ENCODE measurements at places on chromosomes 5 and 9.

DNA sequence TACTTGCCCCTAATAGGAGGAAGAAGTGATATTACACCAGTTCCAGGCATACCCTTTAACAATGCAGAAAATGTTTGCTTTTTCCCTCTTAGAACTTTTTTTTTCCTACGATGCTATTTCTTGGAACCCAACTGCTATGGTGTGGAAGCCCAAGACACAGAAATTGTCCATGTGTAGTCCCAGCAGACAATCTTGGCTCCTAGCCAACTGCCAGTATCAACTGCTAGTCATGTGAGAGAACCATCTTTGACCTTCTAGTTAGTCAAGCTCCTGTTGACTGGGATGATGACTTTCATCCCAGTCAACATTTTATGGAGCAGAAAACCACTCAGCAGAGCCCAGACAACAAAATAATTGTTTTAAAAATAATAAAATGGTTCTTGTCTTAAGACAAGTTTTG is 532.4 kb downstream of the TLR4 start:
- no peak for DNase-seq

DNA sequence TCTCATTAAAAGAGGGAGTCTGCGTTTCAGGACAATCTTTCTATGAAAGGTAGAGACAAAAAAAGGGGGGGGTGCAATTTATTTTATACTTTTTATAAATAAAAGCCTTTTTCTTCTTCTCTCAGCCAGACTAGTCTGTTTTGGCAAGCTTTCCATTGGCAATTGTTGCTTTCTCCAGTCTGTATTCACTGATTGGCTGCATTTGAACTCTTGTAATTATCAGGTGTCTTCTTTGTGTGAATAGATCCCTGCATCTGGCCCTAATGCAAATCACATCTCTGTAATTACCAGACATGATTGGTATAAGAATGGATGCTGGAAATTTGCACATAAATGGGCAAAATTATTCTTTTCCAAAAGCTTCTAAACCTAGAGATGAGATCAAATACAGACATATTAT is 7.6 kb upstream of the EQTN start:
- no peak for DNase-seq

- no peak for DNase-seq
Measured at GRCh38 chr9:90600029-90600428, 42.6 kb downstream of the DIRAS2 start.

GRCh38 chr5:159178978-159179377 is 30.4 kb downstream of the RNF145 start:
- DNase-seq = no peak

DNA sequence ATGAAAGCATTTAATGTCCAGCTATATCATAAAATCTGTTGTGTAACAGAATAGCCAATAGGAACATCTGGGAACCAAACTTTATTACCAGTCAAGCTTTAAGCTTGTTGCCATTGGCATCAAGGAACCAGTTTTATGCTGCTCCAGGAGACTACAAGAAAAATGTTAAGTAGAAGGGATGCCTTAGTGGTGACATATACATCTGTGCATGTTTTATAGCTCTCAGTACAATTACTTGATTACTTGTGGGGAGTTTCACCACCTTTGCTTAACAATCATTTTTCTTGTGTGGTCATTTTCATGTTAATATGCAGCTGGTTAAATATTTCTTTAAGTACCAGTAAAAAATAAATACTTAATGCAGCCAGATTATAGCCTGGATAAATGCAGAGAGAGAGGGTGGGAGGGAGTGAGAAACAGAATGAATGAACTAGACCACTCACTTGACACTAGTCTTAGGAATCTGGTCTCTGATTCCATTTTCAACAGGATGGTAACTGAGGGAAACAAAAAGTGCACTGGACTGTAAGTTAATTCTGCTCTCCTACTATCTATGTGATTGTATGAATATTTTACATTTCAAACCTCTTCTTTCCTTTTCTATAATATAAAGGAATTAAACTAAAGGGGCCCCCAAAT is 35.7 kb upstream of the LURAP1L start:
- no peak for DNase-seq

GRCh38 chr5:129077433-129078075 is 17.0 kb upstream of the ISOC1 start:
- no peak for DNase-seq

DNA sequence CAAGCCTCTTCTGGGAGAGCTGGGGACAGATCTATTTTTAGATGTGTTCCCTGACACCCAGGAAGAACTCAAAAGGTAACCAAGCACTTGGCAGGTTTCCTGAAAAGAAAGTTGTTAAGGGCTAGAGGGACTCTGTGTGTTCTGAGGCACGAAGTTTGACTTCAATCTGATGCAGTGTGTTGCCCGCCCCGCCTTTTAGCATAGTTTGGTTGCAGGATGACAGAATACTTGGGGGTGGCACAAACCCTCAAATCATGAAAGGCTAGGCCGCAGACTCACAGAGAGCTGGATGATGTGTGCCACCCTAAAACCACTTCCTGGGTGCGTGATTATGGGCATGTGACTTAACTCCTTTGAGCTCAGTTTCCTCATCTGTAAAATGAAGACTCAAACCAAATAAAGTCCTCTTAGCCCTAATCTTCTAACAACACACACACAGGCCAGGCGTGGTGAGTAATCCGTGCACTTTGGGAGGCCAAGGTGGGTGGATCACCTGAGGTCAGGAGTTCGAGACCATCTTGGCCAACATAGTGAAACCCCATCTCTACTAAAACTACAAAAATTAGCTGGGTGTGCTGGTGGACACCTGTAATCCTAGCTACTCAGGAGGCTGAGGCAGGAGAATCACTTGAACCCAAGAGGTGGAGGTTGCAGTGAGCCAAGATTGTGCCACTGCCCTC is 12.8 kb upstream of the NDFIP1 start:
- DNase-seq = peak; percentile 60

GRCh38 chr5:73783828-73784227 is 157.8 kb downstream of the ARHGEF28 start:
- DNase-seq = no peak

DNA sequence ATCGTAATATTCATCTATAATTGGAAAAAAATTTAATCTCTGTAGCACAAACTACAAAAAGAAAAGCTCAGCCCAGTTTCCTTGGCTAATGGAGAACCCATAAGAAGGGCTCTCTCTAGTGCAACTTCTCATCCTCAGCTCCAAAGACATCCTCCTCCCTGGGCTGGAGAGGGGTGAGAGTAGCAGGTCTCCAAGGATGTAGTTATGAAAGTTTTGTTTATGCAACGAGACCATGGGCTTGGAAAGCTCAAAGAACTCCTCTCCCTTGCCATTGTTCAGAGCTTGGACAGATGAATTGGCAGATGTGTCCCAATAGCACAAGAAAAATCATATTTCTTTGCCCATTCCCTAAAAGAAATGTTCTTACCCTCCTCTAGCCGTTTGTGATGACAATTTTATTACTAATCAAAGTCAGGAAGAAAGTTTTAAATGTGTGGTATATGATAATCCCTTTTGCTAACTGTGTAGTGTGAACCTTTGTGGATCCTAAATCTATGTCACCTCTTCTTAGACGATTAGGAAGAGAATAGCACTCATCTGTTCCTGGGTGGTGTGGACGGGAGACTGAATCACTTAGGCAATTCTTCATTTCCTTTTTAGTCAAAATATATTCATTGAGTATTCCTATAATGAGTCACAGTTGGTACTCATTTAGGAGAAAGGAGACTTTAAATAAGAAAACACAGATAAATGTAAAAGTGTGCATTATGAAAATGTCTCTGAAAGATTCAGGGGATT is 52.2 kb downstream of the GARNL3 start:
- no peak for DNase-seq

- DNase-seq = no peak
Measured at GRCh38 chr5:3190433-3190832, 405.2 kb upstream of the IRX1 start.

- DNase-seq = no peak
Measured at GRCh38 chr9:93071464-93071863, 13.0 kb downstream of the SUSD3 start.

DNA sequence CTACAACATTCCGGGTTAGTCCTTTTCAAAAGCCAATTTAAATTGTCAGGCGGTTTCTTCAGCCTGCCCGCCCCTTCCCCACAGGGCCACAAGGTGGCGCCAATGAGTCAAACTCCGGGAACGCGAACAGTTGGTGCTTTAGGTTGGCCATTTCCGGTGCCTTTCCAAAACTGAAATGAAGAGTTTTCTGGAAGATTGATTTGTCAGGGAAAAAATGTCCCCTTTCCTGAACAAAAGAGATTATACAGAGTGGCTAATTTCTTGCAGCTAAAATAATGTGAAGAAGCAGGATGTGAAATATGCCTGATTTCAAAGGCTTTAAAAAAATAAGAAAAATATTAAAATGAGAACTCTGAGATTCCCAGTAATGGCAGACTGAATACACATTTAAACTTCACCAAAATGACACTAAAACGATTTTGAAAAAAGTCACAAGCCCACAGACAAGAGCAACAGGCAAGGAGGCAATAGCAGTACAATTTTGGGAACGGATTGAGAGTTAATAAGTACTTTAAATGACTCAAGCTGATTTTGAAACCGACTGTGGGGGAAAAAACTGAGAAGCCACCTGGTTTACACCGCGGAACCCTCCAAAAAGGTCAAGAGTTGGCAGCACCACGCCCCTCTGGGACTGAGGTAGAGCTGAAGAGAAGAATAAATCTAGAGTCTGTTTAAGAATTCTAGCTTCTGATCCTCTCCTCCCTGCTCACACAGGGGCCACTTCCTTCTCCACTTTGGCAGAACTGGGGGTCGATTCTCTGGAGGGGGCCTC is 45.7 kb downstream of the SLC46A2 start:
- DNase-seq = peak; percentile 65

DNA sequence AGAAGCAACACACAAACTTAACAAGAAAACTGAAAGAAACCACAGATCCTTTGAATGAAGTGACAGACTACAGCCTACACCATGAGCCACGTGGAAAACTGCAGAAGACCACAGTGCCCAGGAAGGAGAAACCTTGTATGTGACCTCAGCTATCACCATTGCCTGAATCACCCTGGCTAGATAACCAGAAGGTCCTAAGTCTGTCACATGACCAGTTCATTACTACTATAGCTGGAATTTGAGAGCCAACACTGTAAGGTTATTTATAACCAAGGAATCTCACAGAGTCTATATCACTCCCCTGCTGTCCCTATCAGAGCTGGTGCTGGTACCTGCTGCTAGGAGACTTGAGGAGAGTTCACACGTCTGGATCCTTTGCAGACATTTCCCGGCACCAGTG is 90.3 kb upstream of the FBXL17 start:
- DNase-seq = no peak

GRCh38 chr5:179192185-179192890 is 132.2 kb downstream of the ZNF354C start:
- DNase-seq = no peak

DNA sequence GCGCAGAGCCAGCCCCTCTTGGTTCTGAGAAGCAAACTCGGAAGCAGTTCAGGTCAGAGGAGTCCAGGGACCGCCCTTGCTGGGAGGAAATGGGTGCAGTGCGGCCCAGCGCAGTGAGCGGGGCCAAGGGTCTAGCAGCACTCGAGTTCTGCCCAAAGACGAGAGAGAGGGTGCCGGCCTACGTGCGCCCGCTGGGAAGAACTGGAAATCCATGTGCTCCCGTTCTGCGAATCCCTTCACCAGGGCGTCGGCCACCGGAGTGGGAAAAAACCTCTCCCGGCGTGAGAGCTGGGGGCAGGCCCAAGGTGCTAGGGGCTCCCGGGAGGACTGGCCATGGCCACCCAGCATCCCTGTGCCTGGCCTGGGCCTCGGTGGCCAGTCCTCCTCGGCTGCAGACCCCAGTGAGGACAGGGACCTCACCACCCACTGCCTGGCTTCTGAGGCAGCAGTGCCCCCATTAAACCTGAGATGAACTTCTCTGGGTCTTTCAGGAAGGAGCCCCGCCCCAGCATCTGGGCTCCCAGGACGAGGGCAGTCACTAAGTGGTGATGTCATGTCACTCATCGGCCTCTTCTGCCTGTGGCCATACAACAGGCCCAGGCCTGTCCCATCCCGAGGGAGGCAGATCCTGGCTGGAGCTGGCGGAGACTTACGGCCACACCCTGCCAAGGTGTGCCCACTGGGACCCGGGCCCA is 10.6 kb downstream of the TMEM250 start:
- no peak for DNase-seq

GRCh38 chr5:181163487-181164075 is 16.2 kb downstream of the OR2V2 start:
- no peak for DNase-seq

GRCh38 chr5:67363963-67364362 is 167.4 kb upstream of the CD180 start:
- no peak for DNase-seq

DNA sequence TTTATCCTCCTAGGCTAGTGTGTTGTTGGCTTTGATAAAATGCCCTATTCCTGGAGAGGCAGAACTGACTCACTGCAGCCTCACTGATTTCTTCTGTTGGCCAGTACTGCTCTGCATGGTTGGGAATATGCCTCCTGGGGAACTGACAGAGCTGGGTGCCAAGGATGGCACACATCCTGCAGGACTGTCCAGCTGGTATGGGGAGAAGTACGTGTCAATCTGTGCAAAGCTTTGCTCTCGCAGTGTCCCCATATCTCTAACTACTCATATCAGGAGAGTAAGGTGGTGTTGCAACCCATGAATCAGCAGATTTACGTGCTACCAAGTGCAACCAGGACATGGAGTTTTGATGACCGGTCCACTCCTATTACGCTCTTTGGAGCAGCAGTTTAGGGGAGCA is 74.7 kb downstream of the TEK start:
- no peak for DNase-seq

- no peak for DNase-seq
Measured at GRCh38 chr5:52740007-52740406, 47.7 kb upstream of the ITGA1 start.

GRCh38 chr5:119808474-119808873 is 179.1 kb downstream of the FAM170A start:
- no peak for DNase-seq

- DNase-seq = no peak
Measured at GRCh38 chr9:113997610-113998009, 80.5 kb downstream of the AMBP start.

DNA sequence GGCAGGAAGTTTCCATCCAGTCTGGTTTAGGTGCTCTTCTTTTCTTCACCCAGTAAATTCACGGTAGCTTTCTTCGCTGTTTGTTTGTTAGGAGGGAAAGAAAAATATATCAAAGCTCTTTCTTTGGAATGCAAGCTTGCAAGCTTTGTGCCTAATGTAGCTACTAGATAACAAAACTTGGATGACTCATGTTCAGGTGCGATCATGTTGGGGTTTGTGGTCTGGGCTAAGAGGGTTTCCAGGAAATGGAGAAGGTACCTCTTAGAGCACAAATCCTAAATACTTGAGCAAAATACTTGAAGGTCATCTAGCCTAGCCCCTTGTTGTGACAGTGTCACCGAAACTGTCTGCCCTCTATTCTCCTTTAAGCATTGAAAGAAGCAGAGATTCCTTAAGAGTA is 17.7 kb downstream of the SRP19 start:
- no peak for DNase-seq
